ENCODE measurements at places on chromosomes 13 and 19.
A peak's percentile ranks its signal among the peaks of the same experiment; 100 is the strongest.

DNA sequence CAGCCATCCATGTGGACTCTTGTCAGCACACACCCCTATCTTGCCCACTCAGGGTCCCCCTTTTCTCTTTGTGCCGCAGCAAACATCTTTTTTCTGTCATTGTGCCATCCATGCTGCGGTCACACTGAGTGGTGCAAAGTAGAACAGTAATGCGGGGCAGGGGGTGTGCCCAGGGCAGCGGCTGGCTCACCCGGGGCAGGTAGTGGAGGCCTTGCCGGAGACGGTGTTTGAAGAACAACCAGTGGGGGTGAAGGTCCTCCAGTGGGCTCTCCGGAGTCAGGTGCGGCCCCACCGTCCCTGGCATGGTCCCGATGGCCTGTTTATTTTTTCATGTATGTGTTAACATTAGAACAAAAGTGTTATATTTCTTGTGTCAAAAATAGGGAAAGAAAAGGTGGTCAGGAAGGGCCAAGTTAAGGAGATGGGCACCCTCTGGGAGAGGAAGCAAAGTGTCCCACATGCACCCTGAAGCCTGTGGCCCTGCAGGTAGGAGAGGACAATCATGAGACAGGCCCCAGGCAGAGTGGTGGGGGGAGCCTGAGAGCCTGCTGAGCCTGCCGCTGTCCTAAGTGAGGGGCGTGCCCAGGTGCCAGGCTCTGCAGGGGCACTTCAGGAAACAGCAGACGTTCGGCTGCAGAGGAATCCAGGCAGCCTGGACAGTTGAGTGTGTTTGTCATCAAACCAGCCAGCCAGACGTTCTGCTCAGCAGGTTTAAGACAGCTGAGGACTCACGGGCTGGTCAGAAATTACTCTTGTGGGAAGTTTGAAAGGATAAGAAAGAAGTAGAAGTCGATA, 12.3 kb downstream of the TSSK6 start:
- H3K27me3 ChIP-seq = no peaks in the 10 kb centered on the region
- no peak overlapping the region for H3K27ac ChIP-seq
- H3K4me1 ChIP-seq = no peaks in the 10 kb centered on the region

- H3K27ac ChIP-seq = no peak overlapping the region
- H3K27me3 ChIP-seq = no peaks in the 10 kb centered on the region
- no peaks in the 10 kb centered on the region for H3K36me3 ChIP-seq
- DNase-seq = no peak
Measured at GRCh38 chr19:1773184-1773583, 19.9 kb downstream of the ONECUT3 start.

DNA sequence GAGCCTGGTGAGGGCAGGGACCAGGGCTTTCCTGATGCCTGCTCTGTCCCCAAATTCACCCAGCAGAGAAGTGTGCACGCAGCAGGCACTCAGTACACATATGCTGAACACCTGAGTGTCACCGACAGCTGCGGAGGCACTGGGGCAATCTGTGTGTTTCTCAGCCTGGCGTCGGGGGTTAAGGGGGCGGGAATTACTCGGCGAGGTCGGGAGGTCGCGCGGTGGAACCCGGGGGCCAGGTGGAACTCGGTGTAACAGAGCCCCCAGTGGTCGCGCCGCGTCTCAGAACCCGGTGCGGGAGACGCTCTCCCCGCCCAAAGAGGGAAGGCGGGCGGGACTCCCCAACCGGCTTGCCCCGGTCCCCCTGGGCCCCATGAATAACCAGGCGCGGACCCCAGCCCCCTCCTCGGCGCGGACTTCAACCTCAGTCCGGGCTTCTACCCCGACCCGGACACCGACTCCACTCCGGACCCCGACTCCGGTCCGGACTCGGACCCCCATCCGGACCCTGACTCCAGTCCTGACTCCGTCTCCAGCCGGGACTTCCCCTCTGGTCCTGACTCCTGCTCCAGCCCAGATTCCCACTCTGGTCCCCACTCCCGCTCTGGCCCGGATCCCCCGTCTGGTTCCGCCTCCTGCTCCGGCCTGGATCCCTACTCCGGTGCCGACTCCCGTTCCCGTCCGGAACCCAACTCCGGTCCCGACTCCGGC, at the start of gene SELENOV:
SELENOV (plus strand) TSS at position 300 of the 711 bp plus-strand sequence; CDS start at position 374, 74 bp downstream.
- no peak within 1 kb of the TSS for H3K27ac ChIP-seq
- H3K4me3 ChIP-seq = peak within 1 kb of the TSS; percentile 35
- peaks cover 35% of the 10 kb centered on the region for H3K27me3 ChIP-seq
- H3K4me1 ChIP-seq = peaks cover 2% of the 10 kb centered on the region
- DNase-seq = no peak

DNA sequence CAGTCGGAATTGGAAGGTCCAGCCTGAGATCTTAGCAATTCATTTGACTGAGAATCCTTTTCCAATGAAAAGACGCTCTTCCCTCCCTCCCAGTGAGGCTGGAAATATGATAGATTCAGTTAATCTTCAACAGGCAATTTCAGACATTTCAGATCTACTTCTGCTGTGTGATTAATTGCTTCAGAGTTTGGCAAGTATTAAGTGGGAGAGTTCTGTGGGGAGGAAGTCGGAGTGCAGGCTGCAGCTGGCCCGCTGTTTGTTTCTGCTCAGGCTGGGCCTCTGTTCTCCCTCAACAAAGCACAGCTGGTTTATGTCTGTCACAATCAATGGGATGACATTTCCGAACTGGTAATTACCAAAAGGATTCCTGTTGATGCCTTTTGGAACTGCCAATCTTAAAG, 178.2 kb downstream of the NDFIP2 start:
- peak; percentile 28 for DNase-seq
- H3K4me3 ChIP-seq = no peak overlapping the region
- no peaks in the 10 kb centered on the region for H3K36me3 ChIP-seq
- peaks cover 12% of the 10 kb centered on the region for H3K4me1 ChIP-seq

DNA sequence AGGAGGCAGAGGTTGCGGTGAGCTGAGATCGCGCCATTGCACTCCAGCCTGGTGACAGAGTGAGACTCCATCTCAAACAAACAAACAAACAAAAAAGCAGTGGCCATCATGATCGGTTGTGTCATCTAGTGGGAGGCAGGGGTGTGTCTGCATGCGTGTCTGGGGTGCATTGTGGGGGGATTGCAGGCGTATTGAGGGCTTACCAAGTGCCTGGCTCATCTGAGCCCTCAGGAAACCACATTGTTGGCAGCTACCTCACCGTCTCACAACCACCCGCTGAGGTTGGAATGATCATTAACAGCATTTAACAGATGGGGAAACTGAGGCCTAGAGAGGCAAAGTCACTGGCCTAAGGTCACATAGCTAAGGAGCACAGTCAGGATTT, 30.5 kb downstream of the NFIC start:
- H3K36me3 ChIP-seq = peaks cover 22% of the 10 kb centered on the region
- no peak for DNase-seq
- no peak overlapping the region for H3K27ac ChIP-seq

DNA sequence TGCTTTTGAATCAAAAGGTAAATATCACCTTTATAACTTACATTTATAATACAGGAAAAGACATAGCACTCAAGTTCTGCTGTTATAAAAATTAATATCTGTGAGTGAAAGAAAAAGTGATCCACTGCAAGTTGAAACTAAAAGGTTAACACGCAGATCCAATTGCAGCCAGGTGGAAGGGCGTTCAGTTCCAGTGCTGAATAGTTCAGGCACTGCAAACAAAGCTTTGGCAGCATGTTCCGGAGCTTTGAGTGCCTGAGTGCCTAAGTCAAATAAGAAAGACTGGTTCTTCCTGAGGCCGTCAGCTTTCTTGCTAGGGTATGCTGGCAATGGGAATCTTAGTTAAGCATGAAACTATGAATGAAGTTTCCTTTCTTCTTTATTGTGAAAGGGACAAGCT, 200.3 kb downstream of the LMO7 start:
- peak; percentile 41 for DNase-seq
- peaks cover 7% of the 10 kb centered on the region for H3K36me3 ChIP-seq
- H3K4me1 ChIP-seq = no peaks in the 10 kb centered on the region
- H3K27ac ChIP-seq = no peak overlapping the region

DNA sequence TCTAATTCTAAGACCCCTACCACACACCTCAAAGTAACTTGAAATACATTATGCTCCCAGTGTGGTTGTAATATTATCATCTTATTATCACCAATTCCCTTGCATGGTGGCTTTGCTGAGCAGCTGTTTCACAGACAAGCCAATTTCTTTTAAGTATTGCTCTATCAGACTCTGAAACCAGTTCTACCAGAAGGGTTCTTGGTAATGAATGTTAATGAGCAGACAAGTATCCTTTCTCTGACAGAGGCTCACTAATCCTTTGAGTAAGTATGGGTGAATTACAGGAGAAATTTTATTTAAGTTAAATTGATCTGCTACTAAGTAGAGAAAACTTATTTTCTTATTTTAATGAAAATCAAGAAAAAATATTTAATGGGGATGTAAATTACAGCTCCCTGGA, 326.0 kb downstream of the GPC6 start:
- no peaks in the 10 kb centered on the region for H3K27me3 ChIP-seq
- H3K27ac ChIP-seq = no peak overlapping the region
- peak; percentile 39 for DNase-seq

DNA sequence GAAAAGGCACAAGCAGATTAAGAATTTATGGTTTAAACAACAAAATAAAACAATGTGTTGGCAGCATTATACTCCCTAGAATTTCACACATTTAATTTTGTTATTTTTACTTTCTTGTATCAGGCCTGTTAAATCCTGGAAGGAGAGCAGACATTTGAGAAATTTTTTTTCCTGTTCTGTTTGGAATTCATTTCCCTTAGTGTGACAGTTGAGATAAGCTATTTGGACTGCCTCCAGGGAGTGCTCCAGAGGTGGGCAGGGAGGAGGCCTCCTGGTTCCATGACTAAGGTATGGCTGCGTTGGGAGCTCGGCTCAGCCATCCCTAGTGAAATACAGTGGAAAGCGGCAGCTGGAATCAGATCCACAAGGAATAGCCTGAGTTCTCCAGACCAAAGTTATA, 185.7 kb downstream of the KCNRG start:
- no peak overlapping the region for H3K4me3 ChIP-seq
- no peaks in the 10 kb centered on the region for H3K36me3 ChIP-seq
- no peaks in the 10 kb centered on the region for H3K27me3 ChIP-seq
- no peaks in the 10 kb centered on the region for H3K4me1 ChIP-seq
- DNase-seq = no peak

GRCh38 chr13:38669234-38669964, 17.5 kb upstream of the FREM2 start:
- H3K27ac ChIP-seq = no peak overlapping the region
- H3K36me3 ChIP-seq = no peaks in the 10 kb centered on the region
- H3K4me3 ChIP-seq = no peak overlapping the region

DNA sequence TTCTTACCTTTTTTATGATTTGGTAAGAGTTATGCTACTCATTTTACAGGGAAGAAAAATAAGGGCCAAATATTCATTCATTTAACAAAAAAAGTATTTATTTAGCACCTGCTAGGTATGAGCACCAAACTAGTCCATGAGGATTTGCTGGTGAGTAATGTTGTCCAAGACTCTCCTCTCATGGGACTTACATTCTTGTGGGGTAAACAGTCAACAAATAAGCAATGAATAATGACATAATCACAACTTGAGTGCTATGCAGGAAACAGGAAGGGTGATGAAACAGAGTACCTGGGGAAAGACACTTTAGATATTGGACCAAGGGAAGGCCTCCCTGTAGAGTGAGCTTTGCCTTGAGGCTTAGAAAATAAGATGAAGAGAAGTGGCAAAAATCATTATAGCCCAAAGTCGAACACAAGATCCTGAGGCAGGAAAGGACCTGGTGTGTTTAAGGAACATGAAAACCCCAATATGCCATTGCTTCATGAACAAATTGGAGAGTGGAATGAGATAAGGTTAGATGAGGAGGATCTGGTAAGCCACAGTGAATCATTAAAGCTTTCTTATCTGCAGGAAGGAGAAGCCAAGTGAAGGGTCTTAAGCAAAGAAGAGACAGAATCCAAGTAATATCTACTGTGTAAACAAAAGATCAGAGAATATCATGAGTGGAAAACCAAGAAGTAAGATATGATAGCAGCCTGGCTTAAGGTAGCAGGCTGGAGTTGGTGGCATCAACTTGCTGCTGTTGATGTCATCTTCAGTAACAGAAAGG, 294.5 kb upstream of the NBEA start:
- H3K4me1 ChIP-seq = no peaks in the 10 kb centered on the region
- H3K36me3 ChIP-seq = no peaks in the 10 kb centered on the region
- DNase-seq = no peak
- H3K27ac ChIP-seq = no peak overlapping the region

- no peaks in the 10 kb centered on the region for H3K27me3 ChIP-seq
- DNase-seq = no peak
- H3K27ac ChIP-seq = no peak overlapping the region
- no peak overlapping the region for H3K4me3 ChIP-seq
Measured at GRCh38 chr13:59700281-59700680, 463.4 kb downstream of the DIAPH3 start.

DNA sequence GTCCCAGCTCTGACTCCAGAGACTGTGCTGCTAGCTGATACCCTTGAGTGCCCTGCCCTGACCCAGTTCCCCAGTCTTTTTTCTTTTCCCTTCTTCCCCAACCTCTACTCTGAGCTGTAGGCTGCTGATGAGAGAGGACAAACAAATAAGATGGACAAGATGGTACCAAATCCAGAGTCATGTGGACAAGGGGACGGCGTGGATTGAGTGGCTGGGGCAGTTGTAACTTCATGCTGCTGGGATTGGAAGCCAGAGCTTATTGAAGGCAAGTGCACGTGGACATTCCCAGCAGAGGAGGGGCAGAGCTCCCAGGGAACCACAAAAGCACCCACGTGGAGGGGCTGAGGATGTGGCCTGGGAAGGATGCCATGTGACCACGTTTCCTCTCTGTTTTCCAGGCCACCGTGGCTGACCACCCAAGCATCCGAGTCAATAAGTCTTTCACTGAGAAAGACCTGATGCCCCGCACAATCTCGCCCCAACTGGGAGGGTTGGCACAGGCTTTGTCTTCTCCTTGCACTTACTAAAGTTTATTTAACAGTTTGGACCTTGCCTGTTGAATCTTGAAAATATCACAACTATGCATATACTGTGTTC, 323.3 kb upstream of the ZNF507 start:
- H3K4me1 ChIP-seq = no peaks in the 10 kb centered on the region
- H3K27ac ChIP-seq = no peak overlapping the region
- DNase-seq = no peak
- H3K4me3 ChIP-seq = no peak overlapping the region
- no peaks in the 10 kb centered on the region for H3K36me3 ChIP-seq

DNA sequence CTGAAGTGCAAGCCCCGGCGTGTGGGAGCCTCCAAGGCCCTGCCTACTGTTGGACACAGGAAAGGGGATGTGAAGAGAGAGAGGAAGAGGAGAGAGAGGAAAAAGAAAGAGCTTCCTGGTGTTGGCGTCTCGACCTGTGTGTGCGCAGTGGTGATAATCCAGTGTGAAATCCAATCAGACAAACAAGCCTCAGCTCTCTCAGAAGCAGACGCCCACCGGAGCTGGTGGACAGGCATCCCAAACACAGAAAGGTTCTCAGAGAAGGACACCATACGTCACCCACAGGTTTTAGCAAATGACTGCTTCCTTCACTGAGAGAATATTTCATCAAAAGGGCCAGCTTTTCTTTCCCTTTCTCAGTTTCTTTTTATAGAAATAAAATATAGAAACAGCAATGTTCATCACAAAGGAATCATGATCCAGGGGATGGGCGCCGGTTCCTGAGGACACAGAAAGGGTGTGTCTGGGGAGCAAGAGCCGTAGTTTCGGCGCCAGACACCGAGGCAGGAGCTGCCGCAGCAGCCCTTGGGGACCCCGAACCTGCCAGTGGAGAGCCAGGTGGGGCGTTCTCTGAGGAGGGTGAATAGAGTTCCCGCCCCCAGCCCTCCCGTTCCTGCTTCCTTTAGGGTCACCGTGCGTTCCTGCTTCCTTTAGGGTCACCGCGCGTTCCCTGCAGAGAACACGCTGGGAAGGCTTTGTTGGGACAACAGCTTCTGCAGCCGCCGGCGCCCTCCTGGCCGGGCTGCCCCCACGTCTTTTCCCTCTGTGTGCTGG, 145.8 kb upstream of the SOX1 start:
- H3K27me3 ChIP-seq = no peaks in the 10 kb centered on the region
- H3K36me3 ChIP-seq = no peaks in the 10 kb centered on the region
- DNase-seq = no peak
- no peak overlapping the region for H3K4me3 ChIP-seq

Data from small intestine (tissue), 16 donors.